ENCODE measurements at places on chromosomes 4 and X. TPM values are rescaled to one million over a fixed set of nuclear protein-coding genes. Genes with fewer than 3 reads are reported as not detected.

The FGA gene
- total RNA-seq, result not detected

The STARD8 gene
- 0.47 TPM for total RNA-seq

The FUNDC2 gene
- total RNA-seq, result 53.6 TPM

The CXCL8 gene
- 3.8 TPM for total RNA-seq

The ADH1B gene
- total RNA-seq, result not detected

The TLR3 gene
- 2.2 TPM for total RNA-seq

The ADGRG2 gene
- total RNA-seq, result not detected

The CYLC1 gene
- total RNA-seq, result not detected

The OTUD6A gene
- not detected for total RNA-seq

The UGT2B15 gene
- total RNA-seq, result not detected

The SPATA4 gene
- not detected for total RNA-seq

The PHOX2B gene
- not detected for total RNA-seq

The NR3C2 gene
- 46.0 TPM for total RNA-seq

The NAP1L3 gene
- 9.0 TPM for total RNA-seq

The FAM9C gene
- total RNA-seq, result not detected
